ENCODE measurements at places on chromosomes 3 and 15. TPM values are rescaled to one million over a fixed set of nuclear protein-coding genes. Genes with fewer than 3 reads are reported as not detected.

- DNase-seq = no peak
These were observed 52.9 kb upstream of the ZDHHC23 start for GRCh38 chr3:113894927-113895326.

DNA sequence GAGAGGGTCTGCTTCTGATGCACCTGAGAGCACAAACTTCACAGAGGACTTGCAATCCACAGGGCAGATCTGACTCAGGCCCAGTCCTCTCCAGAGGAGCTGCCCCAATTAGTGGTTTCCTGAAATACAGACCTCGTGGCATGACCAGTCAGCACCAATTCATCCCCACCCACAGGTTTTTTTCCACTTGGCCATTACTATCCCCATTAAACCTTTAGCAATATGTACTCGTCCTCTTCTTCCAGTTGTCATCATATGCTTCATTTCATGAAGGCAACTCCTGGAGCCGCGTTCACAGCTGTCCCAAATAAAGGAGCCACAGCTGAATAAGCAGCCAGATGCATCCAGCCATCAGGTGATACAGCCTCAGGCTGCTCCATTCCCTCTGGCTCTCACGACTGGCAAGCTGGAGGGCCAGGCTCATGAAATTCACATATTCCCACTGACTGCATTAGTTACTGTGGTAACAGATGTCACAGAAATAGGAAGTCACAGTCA lies 163.1 kb downstream of the FMN1 start:
- DNase-seq = no peak

Gene PLA2G4E
- not detected for polyA plus RNA-seq

Gene RGMA
- not detected for polyA plus RNA-seq

DNA sequence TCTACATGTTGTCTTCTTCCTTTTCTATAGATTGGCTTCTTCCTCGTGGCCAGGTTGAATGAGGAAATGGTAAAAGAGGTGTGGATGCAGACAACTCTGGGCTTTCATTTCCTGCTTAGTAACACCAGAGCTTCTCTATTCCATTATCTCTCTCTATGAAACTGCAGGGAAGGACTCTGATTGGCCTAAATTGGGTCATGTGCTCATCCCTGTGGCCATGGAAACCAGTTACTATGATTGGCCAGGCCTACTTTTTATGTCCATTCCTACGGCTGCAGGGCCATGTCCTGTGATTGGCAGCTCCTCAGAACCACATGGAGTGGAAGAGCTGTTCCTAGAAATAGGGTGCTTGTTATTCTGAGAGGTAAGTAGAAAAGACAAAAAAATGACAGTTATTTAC lies 486.9 kb upstream of the ADAMTS9 start:
- DNase-seq = no peak

GRCh38 chr3:120022729-120023128 lies 71.5 kb downstream of the GSK3B start:
- no peak for DNase-seq

DNA sequence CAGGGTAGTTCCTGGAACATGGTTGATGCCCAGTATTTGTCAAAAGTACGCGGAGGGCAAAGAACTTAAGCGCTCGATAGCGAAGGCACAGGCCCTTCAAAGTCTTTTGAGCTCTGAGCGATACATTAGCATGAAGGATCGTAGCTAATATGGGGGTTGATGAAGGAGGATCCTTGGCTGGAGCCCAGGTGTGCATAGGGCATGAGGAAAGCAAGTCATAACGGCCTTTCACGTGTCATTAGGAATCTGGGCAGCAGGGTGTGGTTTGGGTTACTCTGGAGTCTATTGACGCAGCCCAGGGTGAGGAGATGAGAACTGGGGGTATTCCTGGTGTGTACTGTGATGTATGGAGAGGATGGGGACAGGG lies 31.7 kb downstream of the SPINK8 start:
- no peak for DNase-seq

Gene CSPG4
- polyA plus RNA-seq = not detected

DNA sequence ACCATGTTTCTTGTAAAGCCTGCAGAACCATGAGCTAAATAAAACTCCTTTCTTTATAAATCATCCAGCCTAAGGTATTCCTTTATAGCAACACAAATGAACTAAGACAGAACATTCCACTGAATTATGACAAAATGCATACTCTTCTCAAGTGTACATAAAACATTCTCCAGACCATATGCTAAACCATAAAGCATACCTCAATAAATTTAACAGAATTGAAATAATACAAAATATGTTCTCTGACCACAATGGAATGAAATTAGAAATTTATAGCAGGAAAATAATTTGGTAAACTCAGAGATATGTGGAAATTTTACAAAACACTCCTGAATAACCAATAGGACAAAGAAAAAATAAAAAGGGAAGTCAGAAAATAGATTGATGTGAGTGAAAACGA lies 88.6 kb downstream of the KLF13 start:
- no peak for DNase-seq

GRCh38 chr15:64519897-64520296 lies 59.5 kb downstream of the ZNF609 start:
- DNase-seq = no peak

Gene RAB8B
- 40.7 TPM for polyA plus RNA-seq

Gene SLC51A
- 0.89 TPM for polyA plus RNA-seq

Gene ESYT3
- not detected for polyA plus RNA-seq

Gene RASGRF1
- not detected for polyA plus RNA-seq

GRCh38 chr3:176426371-176426770 lies 770.9 kb downstream of the TBL1XR1 start:
- no peak for DNase-seq

Gene ZNF385D
- not detected for polyA plus RNA-seq

DNA sequence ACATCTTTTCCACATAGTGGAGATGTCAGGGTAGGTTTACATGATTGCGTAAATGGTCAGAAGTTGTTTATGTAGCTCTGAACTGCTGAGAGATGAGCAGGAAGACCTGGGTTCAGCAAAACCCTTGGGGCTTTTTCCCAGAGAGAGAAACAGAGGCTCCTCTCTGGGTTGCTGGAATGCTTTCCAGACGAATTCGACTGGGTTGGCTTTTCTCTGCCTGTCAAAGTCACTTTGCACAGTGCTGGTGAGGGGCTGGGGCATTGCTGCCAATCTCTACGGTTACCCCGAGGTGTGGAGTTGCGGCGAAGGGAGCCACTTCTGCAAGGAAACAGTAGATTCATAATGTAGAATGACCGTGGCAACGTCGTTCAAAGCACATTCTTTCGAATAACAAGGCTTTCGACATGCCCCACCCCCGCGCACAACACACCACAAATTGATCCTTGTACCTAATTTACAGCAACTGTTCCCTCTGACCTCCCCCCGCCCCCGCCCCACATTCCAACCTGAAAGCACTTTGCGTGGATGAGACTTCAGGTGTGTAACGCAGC lies 950 bp upstream of the CNTN4 start:
- DNase-seq = no peak

Gene ZNF501
- polyA plus RNA-seq = 1.6 TPM

- DNase-seq = no peak
These were observed 36.0 kb downstream of the FOXP1 start for GRCh38 chr3:71547249-71548198.

DNA sequence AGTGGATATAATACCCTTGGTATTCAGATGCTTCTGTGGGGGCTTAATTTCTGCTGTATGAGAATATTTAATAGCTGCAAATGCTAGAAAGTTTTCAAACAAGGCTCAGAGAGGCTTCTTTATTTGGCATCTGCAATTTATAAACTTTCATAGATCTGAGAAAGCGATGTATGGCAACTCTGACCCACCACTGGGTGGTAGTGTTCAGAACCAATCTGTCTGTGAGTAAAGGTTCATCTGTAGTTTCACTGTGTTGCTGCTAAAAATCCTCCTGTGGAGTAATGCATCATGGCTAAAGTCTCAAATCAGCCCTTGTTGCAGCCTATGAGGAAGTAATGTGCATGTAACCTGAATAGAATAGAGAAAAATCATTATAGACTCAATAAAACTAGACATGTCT lies 47.4 kb downstream of the CLSTN2 start:
- no peak for DNase-seq

- no peak for DNase-seq
These were observed 73.5 kb downstream of the ATP1B3 start for GRCh38 chr3:141949972-141950371.

DNA sequence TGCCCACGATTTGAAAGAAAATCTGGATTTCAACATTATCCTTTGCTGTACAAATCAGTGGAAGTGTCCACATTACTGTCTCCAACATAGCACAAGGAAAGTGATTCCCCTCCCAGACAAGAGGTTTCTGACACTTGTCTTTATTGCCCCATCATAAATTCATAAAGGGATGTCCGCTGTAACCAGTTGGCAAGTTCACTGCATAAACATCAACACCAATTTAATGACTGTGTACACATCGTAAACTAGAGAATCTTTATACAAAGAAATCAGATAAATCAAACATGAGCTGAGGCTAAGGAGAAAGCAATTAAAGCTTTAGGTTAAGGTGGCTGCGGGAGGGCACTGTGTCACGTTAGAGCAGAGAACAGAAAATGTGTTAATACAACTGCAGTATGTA lies 129.8 kb downstream of the MEIS2 start:
- DNase-seq = no peak

DNA sequence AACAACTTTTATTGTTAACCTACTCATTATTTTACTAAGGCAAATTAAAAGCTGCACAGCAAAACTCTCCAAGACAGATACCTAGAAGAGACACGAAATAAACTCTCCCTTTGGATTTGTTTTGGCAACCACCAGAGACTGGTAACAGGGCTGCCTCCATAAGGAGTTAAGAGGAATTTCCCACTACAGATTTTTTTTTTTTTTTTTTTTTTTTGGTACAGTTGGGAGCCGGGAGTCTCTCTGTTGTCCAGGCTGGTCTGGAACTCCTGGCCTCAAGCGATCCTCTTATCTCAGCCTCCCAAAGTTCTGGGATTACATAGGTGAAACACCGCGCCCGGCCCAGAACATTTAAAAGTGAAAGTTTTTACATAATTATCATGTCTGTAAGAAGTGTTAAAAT lies 73.6 kb upstream of the VGLL4 start:
- no peak for DNase-seq

- DNase-seq = no peak
These were observed 36.3 kb downstream of the METTL6 start for GRCh38 chr3:15391007-15391406.

Gene WDR93
- not detected for polyA plus RNA-seq

- no peak for DNase-seq
These were observed 97.6 kb downstream of the FOXP1 start for GRCh38 chr3:71485896-71486295.

DNA sequence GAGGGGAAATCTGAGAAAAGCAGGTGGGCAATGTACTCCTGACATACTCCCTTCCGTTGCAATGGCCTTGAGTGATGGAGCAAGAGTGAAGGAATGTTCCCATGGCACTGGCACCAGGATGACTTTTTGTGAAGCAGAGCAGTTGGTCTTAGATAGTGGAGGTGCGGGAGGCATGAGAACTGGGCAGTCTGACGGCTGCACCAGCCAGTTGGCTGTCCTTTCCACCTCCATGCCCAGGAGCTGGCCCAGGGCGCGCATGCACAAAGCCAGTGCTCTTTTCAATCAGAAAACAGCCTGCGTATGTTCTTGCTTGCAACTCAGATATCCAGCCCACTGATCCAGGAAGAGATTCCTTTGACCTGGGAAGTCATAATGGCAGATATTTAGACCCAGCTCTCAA lies 136.8 kb downstream of the PGPEP1L start:
- no peak for DNase-seq

Gene NAALADL2
- 1.2 TPM for polyA plus RNA-seq

Gene HRH1
- not detected for polyA plus RNA-seq

DNA sequence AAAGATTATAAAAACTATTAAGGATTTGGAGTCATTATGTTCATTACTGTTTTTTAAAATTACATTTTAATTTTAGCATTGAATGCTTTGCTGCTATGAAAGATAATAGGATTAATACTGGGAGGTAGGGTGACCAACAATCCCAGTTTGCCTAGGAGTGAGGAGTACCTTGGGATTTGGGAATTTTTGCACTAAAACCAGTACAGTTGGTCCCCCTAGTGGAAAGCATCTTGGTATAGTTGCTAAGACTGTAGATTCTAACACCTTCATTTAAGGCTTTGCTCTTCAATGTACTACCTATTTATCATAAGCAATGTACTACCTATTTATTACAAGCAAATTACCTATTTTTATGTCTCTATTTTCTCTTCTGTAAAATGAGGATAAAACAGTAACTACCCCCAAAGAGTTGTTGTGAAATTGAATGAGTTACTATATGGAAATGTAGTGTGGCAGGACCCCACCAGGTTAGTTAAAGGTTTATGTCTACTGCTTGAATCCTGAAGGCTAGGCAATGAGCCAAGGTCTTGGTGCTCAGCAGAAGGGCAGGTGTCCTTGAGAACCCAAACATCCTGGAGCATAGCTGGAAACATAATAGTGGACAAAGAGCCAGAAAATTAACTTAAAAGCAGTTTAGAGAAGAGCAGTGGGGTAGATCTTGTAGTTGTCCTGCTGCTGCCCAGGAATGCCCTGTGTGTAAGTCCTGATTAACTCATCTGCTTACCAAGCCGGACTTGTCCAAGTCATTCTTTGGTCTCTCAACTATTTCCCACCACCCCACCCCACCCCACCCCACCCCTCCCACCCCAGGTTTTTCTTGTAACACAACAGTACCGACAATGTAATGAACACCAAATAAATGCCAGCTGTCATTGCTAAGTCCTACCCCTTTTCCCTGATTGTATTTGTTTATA lies 49.2 kb upstream of the NMD3 start:
- no peak for DNase-seq

- no peak for DNase-seq
These were observed 1.9 kb downstream of the GATM start for GRCh38 chr15:45376300-45376928.

DNA sequence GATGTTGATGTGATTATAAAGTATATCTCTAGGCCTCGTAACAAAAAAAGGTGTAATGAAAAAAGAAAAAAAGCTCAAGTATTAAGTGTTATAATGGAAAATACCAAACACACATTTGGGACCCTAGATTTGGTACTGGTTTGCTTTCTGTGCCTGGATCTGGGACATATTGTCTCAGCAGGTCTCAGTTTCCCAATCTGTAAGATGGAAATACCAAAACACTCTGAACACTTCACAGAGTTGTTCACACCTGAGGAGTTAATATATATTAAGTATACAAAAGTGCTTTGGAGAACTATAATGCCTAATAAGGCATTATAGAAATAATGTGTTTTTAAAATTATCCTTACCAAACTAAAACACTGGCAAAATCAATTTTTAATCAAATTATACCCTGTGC lies 60.0 kb downstream of the CLASP2 start:
- DNase-seq = no peak

DNA sequence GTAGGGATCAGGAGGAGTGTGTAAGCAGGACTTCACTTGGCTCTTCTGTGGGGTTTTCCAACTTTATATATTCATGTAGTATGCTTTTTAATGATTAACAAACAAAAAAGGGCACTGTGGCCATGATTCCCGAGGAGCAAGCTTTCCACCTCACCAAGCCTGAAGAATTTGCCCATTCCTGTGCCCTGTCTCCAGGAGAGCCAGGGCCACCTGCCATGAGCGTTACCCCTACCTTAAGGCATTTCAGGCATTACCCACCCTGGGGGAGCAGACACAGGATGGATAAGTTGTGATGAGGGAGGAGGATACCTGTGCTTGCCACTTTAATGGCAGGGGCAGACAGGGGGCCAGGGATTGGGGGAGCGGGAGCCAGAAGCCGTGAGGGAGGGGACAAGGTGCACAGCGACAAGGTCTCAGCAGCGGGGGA lies 3.0 kb downstream of the TRPM1 start:
- DNase-seq = no peak

- DNase-seq = no peak
These were observed 49.5 kb upstream of the FHIT start for GRCh38 chr3:61300786-61301185.

All from naive thymus-derived CD8-positive, alpha-beta T cell (primary cell).